Right cardiac atrium (tissue), 5 donors: ENCODE measurements at places on chromosomes 12 and 14. TPM values are rescaled to one million over a fixed set of nuclear protein-coding genes. Genes with fewer than 3 reads are reported as not detected.

Gene SLC22A17
- 42.4 TPM for total RNA-seq

Gene IL31
- not detected for total RNA-seq

Gene ACVRL1
- 19.8 TPM for total RNA-seq

Gene TPH2
- not detected for total RNA-seq

Gene NKX2-1
- not detected for total RNA-seq

Gene RPGRIP1
- 0.20 TPM for total RNA-seq

Gene C12orf54
- not detected for total RNA-seq

Gene OTX2
- not detected for total RNA-seq

DNA sequence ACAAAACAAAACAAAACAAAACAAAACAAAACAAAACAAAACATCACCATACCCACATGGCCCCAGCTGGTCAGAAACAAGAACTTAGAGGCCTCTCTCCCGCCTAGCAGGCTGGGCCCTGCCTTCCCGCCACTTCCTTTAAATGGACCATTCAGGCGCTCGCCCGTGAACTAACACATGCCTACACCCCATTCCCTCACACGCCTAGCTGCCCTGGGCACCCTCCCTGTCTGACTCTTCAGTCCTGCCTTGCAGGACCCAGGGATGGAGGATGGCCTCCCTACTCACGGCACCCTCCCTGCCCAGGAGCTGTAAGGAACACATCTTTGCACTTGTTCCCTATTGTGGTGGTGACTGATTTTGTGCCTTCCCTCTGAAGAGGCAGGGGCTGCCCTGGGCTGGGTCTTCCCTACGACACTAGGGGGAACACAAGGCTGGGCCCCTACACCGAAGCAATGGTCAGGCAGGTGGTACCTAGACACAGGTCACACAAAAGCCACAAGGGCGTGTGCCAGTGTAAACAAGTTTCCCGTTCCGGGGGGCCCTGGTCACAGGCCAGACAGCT lies 21.5 kb downstream of the P2RX2 start:
- DNase-seq: no peak

- DNase-seq: no peak
Measured at GRCh38 chr14:37472906-37473305, 122.1 kb downstream of the FOXA1 start.

GRCh38 chr14:36070031-36070719 lies 106.3 kb downstream of the PTCSC3 start:
- peak; percentile 46 for DNase-seq

- DNase-seq: no peak
Measured at GRCh38 chr14:105107781-105108515, 42.7 kb upstream of the GPR132 start.

DNA sequence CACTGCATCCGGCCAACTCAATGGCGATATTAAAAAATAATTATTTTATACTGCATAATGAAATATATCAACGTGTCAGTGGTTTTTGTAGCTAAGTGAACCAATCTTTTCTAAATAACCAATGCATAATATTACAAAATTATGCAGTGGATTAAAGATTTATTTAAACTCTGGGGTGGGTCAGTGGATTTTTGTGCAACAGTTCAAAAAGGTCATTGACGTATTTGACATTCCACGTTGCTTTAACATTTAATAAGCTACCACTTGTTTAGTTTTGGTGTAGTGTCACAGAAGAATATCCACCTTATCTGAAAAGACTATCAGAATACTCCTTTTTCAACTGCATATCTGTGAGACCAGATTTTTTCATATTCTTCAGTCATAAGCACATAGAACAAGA lies 2.6 kb downstream of the ZC3H14 start:
- no peak for DNase-seq

DNA sequence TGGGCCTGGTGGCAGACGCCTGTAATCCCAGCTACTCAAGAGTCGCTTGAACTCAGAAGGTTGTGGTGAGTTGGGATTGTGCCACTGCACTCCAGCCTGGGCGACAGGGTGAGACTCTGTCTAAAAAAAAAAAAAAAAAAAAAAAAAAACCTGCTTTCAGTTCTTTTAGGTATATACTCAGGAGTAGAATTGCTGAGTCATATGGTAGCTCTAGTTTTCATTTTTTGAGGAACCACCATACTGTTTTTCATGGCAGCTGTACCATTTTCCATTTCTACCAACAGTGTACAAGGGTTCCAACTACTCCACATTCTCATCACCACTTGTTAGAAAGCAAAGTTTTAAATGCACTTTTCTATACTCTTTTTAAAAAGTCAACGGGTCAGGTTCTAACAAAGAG lies 119.8 kb downstream of the DPF3 start:
- no peak for DNase-seq

- no peak for DNase-seq
Measured at GRCh38 chr12:6362403-6362802, 13.0 kb downstream of the SCNN1A start.

- DNase-seq: peak; percentile 56
Measured at GRCh38 chr12:103771466-103771865, 69.6 kb downstream of the NT5DC3 start.

DNA sequence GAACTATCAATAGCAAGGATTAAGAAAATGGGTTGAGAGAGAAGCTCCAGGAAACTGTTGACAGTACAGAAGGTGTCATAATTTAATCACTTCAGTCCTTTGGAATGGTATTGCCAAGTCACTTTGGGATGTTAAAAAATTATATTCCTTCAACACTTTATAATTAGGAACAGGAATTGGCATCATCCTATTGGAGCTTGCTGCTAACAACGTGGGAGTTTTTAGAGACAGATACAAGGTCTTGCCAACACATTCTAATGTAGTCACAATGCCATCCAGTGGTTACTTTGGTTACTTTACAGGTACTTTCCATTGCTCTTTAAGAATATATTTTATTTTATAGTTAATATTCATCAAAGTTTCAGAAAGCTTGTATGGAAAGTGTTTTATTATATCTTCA lies 310.1 kb downstream of the SYT1 start:
- no peak for DNase-seq

- no peak for DNase-seq
Measured at GRCh38 chr12:52535574-52535973, 15.4 kb upstream of the KRT5 start.

DNA sequence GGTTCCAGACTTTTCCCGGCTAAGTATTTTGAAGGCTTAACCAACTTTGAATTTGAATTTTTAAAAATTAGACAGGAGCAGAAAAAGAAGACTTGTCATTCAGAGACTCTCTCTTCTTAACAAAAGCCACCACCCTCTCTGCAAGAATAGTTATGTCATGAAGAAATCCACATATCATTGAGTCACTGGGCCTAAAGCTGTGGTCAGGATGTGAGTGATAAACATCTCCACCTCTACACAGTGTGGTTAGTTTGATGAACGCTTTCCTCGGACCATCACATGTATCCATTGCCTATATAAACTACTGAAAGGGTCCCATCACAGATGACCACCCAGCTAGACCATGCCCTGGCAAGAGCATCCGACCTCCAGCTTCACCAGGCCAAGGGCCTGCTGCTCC lies 226.1 kb downstream of the KSR2 start:
- no peak for DNase-seq

DNA sequence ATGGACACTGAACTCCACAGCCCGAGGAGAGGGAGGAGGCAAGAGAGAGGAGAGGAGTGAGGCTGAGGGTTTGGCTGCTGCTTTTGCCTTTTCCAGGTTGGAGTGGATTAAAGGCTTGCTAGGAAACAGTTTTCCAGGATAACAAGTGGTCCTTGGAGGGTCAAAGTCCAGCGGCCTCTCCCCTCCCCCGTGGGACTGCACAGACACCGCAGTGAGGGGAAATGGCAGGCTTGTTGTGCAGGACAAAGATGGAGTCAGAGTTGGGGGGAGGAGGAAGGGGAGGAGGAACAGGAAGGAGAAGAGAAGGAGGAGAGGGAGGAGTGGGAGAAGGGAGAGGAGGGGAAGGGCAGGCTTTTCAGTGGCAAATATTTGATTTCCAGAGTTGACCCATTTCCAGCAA lies 245.5 kb downstream of the RBM19 start:
- DNase-seq: no peak

GRCh38 chr12:54744590-54744989 lies 96.4 kb upstream of the DCD start:
- no peak for DNase-seq

DNA sequence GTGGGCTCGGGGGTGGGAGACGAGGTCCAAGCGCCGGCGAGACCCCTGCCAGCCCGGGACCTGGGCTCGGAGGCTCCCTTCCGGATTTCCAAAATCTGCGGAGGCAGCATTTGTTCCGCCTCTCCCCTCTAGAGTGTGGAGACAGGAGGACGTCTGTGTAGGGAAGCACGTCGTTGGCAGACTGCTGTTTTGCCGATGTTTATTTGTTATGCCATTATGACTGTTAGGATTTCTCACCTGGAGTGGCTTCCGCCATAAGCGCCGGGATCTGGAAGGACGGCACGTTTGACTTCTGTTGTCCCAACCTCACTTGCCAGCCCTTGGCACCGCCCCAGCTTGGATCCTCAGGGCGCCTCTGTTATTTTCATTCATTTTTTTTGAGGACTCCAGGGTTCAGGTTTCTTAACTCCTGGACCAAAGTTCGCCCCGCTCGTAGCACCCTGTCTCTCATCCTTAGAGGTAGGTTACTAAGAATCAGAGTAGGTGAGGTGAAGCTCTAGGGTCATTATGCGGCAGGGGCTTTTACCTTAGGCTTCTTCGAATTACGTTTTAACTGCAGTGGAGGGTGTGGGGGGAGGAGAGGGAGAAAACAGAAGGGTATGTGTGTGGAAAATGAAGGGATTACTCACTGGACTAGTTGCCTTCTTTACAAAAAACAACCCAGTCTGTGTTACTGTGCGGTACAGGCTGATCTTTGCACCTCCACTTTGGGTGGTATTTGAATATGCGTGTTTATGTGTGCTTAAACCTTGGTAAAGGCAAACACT lies 547 bp upstream of the PYGL start:
- DNase-seq: peak; percentile 56

DNA sequence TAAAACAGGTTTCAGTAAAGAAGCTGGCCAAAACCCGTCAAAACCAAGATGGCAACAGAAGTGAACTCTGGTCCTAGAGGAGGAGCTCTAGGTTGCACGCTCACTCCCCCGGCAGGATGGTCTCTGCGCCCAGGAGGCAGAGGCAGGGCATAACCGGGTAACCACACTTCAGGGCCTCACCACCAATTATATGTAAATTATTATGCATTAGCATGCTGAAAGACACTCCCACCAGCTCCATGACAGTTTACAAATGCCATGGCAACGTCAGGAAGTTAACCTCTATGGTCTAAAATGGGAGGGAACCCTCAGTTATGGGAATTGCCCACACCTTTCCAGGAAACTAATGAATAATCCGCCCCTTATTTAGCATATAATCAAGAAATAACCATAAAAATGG lies 20.1 kb upstream of the SLC6A12 start:
- no peak for DNase-seq

- DNase-seq: no peak
Measured at GRCh38 chr12:91418221-91419090, 235.8 kb upstream of the DCN start.

GRCh38 chr12:34304001-34304400 lies 281.7 kb downstream of the ALG10 start:
- peak; percentile 16 for DNase-seq

DNA sequence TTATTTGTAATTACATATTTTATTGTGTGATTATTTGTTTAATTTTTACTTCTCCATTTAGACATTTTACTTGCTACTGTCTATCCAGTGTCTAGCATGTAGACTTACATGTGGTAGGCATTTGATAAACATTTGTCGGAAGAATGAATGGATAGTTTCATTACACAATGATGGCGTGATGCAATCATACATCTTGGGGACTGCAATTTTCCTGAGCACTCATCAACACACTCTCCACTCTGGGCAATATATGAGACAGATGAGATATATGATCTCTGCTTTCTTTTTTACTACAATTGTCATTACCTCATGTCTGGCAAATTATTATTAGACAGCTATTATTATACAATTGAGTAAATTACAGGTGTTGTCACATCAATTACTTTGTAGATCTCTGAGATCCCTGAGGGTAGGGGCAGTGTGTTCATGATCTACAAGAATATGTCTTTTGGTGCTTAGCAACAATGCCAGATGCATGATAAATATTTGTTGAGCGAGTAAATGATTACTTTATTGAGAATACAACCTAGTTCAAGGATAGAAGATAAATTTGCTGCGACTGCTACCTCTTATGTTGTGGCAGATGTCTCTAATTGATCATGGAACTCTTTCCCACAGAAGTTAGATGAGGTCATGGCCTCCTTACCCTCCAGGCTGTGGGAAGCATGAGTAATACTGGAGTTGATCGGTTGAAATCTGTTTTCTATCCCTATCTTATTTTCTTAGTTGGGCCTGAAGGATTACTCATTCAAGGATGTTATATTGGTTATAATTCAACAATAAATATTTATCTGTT lies 416.0 kb downstream of the LRIG3 start:
- no peak for DNase-seq

- no peak for DNase-seq
Measured at GRCh38 chr12:122147514-122148290, 26.3 kb downstream of the IL31 start.

GRCh38 chr12:128970110-128970509 lies 116.8 kb downstream of the GLT1D1 start:
- DNase-seq: no peak
